ENCODE measurements at places on chromosomes 7 and 10. TPM values are rescaled to one million over a fixed set of nuclear protein-coding genes. Genes with fewer than 3 reads are reported as not detected.
A peak's percentile ranks its signal among the peaks of the same experiment; 100 is the strongest.

DNA sequence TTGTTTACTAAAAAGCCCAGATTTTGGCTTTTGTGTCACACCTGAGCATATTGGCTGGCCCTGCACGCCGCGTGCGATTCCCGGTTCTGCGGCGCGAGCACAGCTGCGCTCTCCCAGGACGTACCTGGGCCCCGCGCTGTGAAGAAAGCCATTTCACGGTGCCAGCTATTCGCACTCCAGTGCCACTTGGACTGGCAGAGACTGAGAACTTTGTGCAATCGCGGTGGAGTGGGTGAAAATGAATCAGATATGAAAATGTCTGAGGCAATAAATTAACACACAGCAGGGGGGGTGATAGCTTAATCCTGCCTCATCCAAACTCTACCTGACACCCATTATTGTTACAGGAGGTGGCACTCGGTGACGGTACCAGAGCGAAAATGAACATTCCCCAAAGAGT, 330.1 kb upstream of the MGMT start:
- no peak for DNase-seq

GRCh38 chr10:119942973-119943372, 50.4 kb downstream of the SEC23IP start:
- no peak for DNase-seq

The GRB10 gene
- polyA plus RNA-seq, result 5.1 TPM

- no peak for DNase-seq
Measured at GRCh38 chr7:96299496-96299895, 22.4 kb downstream of the SLC25A13 start.

- DNase-seq, result no peak
Measured at GRCh38 chr10:97828721-97829120, 20.9 kb upstream of the GOLGA7B start.

The MET gene
- 38.7 TPM for polyA plus RNA-seq

The CRYGN gene
- not detected for polyA plus RNA-seq

DNA sequence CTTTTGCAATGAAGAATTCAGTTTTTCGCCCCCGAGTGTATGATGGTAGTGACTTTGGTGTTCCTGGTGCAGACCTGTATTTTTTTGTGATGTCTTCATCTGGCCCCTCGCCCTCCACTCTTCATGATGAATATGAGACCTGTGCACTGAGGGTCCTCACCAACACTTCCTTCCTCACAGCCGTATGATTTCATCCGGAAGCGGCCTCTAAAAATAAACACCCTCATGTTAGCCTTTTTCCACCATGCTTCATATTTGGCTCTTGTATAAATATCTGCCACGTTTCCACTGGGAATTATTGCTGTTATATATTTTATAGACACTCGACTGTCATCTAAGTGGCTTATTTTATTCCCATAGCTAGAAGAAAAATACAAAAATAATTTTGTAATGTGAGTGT, 160.4 kb downstream of the MGMT start:
- no peak for DNase-seq

DNA sequence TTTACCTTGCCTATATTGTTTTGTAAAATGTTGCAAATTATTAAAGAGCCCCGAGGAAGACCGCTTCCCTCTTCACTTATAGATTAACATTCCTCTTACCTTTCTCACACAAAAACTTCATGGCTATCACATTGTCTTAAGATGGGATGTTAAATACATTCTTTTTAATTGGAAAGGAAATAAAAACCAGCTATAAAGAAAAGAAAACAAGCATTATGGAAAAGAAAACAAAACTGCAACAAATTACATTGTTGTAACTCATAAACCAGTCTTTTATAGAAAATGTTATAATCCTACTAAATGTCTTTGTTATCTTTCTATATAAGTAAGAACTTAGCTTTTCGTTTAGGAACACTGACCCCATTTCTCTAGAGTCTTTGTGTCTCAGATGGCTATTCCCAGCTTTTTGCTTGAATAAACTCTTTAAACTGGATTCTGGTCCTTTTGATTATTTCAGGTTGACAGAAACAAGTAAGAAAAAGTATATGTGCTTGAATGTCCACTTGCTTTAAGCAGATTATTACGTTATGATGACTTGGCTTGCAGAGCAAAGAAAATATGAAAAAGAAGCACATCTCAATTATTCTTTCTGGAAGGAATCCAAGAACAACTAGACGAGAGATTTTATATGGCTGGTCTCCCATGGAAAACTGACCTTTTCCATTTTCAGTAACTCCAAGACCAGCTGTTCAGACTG, 128.2 kb downstream of the AKR1D1 start:
- DNase-seq, result peak; percentile 38

The CABCOCO1 gene
- 0.94 TPM for polyA plus RNA-seq

DNA sequence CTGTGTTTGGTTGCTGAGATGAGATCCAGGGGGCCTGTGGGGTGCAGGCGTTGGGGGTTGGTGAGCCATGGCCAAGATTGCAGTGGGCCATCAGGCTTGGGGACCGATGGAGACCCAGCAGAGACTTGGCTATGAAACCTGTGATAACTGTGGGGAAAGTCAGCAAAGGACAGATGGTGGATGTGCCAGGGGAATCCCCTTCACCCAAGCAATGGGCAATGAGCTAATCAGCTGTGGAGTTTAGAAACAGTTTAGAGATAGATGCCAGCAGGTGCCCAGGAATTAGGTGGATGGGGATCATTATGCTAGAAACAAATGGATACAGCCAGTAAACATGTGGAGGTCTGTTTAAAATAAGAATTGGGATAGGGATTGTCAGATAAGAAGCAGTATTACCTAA, 151.4 kb upstream of the FERD3L start:
- DNase-seq, result no peak

The FZD8 gene
- 1.4 TPM for polyA plus RNA-seq

DNA sequence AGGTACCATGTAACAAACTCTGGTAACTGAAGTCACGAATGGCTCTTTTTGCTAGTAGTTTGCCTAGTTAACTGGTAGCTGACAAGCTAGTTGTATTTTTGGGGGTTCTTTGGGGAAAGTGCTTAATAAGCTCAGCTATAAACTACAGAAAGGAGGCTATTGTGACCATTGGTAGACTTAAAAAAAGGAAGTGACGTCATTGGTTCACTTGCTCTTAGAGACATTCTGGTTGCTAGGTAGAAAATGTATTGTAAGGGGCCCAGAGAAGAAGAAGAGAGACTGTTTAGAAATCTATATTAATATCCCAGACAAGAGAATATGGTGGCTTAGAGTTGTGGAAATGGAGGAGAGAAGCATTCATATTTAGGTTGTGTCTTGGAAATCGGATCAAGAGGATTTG, 103.0 kb downstream of the NXPH1 start:
- DNase-seq, result no peak

- peak; percentile 84 for DNase-seq
Measured at GRCh38 chr7:28096713-28097112, 83.9 kb downstream of the JAZF1 start.

DNA sequence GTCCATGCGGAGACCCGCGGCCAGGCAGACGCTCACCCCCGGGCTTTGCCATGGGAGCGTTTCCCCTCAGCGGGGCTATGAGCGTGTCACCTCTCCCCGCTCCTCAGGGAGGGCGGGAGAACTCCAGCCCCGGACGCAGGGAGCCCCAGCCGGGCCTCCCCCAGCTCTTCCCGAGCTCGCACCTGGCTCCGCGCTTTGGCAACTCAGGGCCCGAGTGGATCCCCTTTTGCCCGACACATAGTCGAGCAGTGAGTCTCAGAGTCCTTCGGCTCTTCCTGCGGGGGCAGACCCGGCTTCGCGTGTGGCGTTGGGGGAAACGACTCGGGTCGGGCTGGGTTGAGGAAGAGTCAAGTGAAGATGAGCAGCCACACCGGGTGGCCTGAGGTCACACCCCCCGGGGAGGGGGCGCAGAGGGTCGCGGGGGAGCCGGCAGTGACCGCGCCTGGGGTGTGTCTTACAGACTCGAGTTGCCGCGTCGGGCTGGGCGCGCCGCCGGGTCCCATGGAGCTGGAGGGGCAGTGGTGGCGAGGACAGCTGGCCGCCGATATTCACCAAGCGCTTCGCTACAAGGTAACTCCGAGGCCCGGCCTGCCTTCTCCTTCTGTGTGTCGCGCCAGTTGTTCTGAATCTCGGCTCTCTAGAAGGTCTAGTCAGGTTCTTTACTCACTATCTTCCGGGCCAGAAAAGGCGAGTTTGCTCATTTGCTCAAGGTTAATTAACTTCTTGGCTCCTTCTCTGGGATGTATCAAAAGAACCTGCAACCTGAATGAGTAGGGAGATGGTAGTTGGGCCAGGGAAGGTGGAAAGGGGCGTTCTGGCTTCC, 721 bp downstream of the CCNJ start:
- peak; percentile 83 for DNase-seq

- peak; percentile 95 for DNase-seq
Measured at GRCh38 chr10:78963074-78964034, 105.4 kb upstream of the ZMIZ1 start.

The PRLHR gene
- polyA plus RNA-seq, result 0.03 TPM

The LBX1 gene
- polyA plus RNA-seq, result not detected

The ITIH2 gene
- not detected for polyA plus RNA-seq

The CPED1 gene
- polyA plus RNA-seq, result 4.4 TPM

The ANXA8L1 gene
- 0.16 TPM for polyA plus RNA-seq

The MALRD1 gene
- polyA plus RNA-seq, result not detected

The PRKCQ gene
- 0.18 TPM for polyA plus RNA-seq

- no peak for DNase-seq
Measured at GRCh38 chr10:58360412-58361004, 24.7 kb upstream of the TFAM start.

The LIPM gene
- not detected for polyA plus RNA-seq

- DNase-seq, result no peak
Measured at GRCh38 chr7:117200786-117201458, 121.9 kb downstream of the WNT2 start.

DNA sequence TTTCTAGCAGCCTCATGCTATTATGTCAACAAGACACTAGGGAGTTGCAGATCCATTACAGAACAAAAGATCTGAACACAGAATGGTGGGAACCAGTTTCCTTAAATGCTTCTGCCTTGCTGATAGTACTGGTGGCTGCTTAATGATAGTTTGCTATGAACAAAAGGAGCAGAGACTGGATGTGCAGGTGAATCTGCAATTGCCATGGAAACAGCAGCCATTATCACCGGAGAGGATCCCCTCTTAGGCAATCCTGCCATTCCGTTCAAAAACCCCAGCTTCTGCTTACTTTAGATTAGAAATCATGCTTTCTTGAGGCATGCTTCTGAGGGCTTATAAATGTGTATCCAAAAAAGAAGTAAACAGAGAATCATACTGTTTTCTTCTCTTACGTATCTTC, 80.0 kb upstream of the PRKAR2B start:
- no peak for DNase-seq

The GNAI1 gene
- 69.1 TPM for polyA plus RNA-seq

DNA sequence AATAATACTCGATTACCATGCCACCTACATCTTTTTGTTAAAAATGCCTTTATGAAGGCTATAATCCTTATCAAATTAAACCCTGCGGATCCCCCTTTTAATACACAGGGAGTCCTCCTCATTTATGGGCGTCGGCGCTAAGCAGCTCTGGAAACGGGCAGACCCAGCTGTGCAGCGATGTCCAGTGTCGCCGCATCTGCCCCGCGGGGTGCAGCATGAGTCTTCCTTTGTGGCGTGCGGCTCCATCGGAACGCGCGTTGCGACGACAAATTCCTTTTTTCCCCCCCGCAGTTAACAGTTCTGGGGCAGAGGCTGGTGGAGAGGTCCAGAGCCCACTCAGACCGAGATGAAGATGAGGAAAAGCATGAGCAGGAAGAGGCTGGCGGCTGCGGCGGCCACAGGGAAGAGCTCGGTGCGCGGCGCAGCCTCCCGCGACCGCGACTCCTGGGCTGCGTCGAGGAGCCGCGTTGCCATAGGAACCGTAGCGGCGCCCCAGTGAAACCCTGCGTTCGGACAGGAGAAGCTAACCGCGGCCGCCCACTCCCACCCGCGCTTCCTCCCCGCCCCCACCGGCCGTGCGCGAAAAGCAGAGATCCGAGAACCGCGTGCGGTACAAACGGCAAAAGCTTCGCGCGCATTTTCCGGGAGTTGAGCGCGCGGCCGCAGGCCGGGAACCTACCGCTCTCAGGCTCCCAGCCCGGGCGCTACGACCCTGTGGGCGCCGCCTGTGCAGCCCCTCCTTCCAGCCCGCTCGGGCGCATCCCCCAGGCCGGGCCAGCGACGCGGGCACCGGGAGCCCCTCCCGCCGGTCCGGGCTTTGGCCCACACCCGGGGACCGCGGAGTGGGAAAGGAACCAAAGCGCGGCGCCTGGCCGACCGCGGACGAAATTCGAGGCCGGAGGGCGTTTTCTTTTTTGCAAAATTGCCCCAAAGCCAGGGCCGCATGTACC, 130.6 kb downstream of the SPAG6 start:
- DNase-seq, result peak; percentile 76

Data from SK-N-SH (cell line).